PC-9 (cell line): ENCODE measurements at places on chromosomes 12 and 14. TPM values are rescaled to one million over a fixed set of nuclear protein-coding genes. Genes with fewer than 3 reads are reported as not detected.

DNA sequence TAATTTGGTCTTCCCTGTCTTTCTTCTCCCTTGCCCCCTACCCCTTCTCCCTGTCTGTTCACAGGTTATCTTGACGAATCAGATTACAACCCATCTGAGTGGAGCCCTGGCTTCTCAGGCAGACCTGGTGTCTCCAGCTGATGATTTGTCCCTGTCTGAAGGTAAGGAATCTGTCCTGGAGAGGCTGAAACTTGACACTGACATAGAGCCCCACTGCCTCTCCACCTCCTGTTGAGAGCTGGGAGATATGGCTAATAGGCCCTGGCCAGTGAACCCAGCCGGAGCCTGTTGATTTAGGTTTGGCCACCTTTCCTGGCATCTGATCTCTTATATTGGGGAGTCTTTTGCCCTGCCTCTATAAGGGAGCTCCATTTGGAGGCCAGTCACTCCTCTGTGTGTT, 472.2 kb downstream of the RAD51B start:
- DNase-seq: peak; percentile 37

DNA sequence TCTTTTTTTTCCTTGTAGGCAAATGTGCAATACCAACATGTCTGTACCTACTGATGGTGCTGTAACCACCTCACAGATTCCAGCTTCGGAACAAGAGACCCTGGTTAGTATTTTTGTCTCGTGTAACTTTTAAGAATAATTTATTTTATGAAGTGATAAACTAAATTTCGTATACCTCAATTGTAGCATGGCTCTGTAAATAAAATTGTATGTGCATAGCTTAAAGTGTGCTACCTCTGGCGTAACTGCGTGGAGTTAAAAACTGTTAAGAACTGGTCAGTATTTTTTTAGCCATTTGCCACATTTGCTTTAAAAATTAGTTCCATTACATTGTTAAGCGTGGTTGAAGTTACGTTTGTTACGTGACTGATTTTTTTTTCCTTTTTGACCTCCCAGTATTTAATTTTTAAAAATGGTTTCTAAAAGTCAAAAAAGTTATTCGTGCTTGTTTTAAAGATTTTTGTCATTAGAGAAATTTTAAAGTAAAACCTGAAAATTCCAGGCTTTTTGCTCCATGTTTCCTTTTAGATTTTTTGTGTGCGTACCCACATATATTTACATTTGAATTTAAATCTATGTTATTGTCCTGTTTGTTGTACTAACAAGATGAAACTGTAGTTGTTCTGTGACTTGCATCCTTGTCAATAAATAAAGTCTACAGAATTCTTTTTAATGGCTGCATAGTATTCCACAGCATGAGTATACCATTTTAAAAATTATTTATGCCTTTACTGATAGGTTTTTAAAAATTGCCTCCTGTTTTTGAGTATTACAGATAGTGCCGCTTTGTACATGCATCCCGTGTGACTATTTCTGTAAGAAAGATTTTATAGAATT, 1.4 kb downstream of the MDM2 start:
- DNase-seq: no peak

- DNase-seq: no peak
Measured at GRCh38 chr12:66829660-66830325, 150.9 kb upstream of the GRIP1 start.

GRCh38 chr14:91371011-91371989, 46.3 kb downstream of the CCDC88C start:
- DNase-seq: no peak

DNA sequence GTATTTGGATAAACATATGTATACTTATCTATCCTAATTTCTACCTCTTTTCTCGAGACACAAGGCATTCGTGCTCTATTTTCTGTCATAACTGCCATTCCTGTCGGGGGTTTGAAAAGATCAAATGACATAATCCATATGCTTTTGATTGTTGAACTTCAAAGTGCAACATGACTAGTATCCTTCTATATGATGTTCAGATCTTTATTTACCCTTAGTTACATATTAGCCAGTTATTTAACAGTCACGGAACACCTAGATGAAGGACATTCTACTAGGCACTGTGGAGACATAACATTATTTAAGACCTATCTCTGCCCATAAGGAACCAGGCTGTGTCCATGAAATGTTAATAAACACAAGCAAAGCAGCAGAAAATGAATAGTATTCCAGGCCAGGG, 11.2 kb upstream of the GRIN2B start:
- DNase-seq: no peak

- no peak for DNase-seq
Measured at GRCh38 chr14:35416108-35416750, 11.7 kb upstream of the NFKBIA start.

HHIPL1 gene
- total RNA-seq: 0.28 and 0.48 TPM in 2 replicates

MMP19 gene
- total RNA-seq: 0.60 and 0.83 TPM in 2 replicates
